ENCODE measurements at places on chromosomes 4 and X.

DNA sequence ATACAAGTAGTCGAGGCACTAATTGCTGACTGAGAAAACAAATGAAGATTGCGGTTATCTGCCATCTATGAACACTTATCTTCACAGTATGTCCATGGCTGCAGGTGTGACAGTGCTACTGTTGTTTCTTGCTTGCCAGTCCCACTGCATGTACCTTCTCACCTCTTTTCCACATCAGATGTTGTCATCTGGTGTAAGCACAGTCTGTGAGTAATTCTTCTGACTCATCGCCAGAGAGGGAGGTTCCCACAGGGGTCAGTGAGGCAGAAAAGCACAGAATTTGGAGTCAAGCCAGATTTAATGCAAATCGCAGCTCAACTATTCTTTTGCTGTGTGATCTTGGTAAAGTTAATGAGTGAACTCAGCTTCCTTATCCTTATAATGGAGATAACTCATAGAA lies 144.4 kb downstream of the GLRA2 start:
- no peak for DNase-seq

GRCh38 chrX:10110984-10111363 lies 45.8 kb upstream of the CLCN4 start:
- no peak for DNase-seq

GRCh38 chr4:101280866-101281600 lies 66.3 kb downstream of the PPP3CA start:
- DNase-seq = no peak

- no peak for DNase-seq
Measured at GRCh38 chrX:25039036-25039435, 23.3 kb upstream of the ARX start.

DNA sequence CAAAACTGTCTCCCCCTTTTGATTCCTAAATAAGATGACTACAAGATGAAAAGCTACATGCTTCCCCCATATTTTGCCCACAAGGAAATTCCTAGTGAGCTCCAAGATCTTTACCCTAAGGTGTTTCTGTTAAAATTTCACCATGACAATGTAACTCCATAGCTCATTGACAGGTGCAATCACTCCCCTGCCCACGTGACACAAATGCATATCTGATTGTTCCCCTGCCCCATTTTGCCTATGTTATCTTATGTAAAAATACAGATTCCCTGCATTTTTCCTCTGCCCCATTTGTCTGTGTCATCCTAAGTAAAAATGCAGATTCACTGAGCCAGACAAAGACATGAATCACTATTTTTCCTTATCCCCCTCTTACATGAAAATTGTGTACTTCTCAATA lies 66.7 kb downstream of the GPRASP3 start:
- DNase-seq = no peak

- no peak for DNase-seq
Measured at GRCh38 chr4:180280076-180280475, 1963.1 kb upstream of the TENM3 start.

DNA sequence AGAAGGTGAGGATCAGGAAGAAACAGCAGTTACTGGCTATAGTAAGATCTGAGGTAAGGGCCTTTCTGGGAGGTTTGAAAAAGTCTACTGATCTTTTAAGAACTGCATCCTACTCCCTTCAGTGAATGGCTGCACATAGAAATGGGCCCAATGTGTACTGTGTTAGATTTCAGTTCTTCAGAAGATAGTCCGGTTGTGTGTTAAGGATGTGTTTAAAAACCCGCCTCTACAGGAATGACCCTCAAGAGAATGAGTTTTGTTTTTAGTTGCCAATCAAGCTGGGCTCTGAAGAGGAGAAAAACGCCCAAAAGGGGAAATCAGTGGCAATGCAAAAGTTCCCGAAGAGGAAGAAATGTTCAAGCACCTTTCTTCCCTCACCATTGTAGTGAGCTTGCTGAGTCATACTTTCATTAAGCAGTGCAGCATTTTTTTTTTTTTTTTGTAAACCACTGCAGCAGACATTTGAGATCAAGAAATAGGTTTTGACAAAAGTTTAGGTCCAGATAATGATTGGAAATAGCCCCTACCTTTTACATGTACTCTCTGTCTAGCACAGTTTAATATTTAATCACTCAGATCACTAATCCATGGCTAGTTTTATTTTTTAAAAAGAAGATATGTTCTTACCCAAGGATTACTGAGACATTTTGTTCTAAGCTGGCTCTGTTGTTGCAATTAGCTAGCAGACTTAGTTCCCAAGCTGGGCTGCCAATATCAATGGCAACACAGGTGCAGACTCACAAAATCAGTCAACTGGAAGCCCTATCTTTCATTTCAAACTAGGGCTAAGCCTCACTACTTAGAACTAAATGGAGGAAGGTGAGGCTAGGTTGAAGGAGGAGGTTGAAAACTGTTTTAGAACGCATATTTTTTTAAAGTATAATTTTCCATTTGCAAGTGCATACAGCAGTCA lies 7.0 kb upstream of the TRPC5OS start:
- DNase-seq = no peak

DNA sequence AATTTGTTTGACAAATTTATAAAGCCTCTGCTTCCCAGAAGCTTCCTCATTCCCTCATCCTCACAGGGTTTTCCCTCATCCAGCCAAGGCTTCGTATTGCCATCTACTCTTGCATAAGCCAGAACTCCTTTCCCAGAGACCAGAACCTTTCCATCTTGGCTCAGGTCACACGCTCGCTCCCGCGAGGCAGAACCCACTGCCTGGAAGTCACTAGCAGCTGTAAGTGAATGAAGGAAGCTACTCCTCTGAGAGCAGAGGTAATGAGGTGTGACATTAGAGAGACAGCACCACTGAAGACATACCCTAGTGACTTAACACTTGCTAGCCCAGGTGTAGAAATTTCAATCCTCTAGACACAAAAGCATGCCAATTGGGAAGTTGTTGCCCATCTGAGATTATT lies 52.5 kb downstream of the LHFPL1 start:
- DNase-seq = no peak

DNA sequence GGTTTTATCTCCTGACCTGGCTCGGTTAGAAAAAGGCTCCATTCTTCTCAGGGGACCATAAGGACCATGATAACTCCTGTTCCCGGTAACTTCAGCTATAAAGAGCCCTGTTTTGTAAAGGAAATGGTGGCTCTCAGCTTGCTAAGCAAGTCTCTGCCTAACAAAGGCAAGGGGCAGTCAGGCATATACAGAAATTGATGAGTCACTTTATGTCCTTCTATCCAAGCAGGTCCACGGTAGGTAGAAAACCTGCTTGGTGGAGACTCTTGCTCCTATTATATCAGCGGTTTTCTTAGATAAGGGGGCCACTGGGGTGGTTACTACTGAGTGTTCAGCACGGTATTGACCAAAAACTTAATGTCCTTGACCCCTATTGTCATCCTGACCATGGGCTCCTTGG lies 203.0 kb upstream of the KLF8 start:
- DNase-seq = no peak

DNA sequence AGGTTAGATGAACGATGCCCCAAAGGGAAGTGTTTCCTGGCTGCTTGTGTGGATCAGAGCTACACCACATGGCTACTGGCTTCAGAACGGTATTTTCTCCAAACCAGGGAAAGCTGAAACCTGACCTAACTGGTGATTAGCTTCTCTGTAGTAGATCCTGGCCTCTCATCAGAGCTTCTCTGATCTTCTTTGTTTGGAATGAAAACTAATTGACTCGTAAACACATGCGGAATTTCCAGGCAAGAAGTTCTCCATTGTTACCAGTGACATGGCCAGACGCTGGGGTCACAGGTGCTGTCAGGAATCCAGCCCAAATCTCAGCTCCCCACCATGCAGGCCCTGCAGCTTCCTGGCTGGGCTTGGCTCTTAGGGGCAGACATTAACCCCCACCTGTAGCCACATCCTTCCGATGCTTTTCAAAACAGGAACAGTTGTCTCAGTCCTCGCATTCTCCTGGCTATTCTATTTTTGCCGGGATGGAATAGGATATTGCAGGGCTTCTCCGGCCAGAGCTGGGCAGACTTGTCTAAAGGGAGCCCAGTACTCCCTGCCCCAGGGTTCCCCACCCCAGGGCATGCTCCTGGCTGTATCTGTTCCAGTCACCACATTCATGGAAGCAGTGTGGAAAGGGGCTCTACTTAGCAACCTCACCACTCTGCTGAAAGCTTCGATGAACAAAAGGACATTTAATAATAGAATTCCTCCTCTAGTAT lies 305.4 kb upstream of the F9 start:
- DNase-seq = no peak

DNA sequence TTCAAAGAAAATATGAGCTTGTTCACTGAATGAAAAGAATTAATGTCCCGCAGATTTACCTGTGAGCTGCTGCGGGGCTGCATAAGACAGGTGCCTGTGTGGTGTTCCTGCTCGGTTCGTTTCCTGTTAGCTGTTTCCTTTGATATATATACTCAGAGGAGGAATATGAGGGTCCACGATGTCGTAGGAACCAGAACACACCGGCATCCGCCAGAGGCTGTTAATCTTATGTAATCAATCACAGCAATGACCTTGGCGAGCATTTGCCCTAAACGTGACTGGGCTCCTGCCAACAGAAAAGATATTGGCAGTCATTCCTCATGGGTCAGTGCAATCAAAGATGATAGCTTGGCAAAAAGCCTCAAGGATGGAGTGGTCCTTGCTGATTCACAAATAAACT lies 260.1 kb downstream of the EVC2 start:
- no peak for DNase-seq

DNA sequence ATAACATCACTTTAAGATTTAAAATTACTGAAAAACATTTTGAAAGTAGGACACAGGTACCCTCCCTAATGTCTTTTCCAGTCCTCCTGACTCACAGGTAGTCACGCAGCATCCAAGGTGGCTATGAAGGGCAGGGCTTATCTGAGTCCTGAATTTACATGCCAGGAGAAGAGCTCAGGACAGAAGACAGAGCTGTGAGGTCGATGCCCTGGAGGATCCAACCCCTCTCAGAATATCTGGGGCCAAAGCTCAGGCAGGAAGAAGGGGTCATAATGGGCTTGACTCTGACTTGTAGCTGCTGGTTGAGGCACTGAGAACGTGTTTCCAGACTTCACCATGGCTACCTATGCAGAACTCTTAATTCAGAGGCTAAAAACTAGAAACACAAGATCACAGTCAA lies 177.5 kb downstream of the AASDH start:
- no peak for DNase-seq

DNA sequence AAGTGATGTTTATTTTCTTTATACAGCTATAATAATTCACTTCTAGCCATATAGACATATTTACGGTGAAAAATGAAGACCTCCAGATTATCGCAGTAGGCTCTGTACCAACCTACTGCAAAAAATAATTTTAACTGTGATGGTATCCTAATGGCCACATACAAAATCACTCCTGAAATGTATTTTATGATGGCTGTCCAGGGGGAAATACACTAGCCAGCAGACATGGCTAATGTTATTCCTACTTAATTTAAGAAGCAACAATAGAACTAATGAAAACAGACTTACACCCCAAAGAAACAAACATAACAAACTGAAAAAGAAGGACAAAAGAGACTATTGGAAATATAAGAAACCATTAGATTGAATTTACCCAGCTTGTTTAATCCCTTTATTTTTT lies 4.6 kb downstream of the NKX6-1 start:
- no peak for DNase-seq

DNA sequence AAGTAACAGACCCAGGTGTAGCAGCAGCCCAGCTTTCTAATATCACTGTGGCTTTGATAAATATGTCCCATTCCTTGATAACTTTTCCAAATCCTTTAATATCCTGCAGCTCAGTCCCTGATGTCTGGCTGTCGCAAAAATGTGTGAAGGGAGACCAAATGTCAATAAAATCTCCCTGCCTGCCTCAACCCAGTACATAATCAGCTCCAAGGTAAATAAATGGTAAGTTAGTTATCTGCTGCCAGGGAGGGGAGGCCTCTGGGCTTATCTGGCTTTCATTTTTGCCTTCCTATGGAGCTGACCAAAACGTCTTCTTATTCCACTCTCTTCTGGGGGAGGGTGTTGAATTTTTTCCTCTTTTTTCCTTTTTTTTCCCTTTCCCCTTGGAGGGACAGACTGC lies 630.6 kb downstream of the MID1IP1 start:
- no peak for DNase-seq

- no peak for DNase-seq
Measured at GRCh38 chr4:31370866-31371465, 650.8 kb downstream of the PCDH7 start.

DNA sequence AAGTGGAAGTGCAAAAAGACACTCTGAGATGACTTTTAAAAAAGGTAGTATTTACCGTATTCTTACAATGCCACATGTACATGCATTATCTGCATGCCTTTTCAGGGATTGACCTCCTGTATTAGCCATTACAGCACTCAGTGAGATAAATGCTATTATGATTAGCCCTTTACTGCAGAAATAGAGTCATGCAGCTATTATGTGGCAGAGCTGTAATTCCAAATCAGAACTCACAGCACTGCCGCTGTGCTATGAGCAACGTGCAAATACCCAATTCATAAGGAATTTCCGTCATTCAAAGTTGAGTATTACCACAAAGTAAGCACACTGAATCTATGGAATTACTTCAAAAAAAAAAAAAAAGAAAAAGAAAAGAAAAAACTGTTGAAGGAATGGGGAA lies 92.1 kb upstream of the SMAD1 start:
- no peak for DNase-seq

GRCh38 chr4:121140716-121141460 lies 23.2 kb downstream of the TNIP3 start:
- no peak for DNase-seq

DNA sequence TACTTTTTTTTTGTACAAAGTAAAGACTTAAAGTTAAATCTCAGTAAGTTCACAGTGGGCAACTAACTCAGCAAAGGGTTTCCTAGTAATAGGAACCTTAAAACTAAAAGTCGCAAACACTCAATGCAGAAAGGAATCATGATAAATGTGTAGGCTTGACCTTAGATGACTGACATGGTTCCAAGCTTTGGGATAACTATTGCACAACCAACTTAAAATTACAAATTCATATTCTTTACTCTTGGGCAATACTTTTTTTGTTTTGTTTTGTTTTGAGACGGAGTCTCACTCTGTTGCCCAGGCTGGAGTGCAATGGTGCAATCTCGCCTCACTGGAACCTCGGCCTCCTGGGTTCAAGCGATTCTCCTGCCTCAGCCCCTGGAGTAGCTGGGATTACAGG lies 8.2 kb downstream of the ELOVL6 start:
- DNase-seq = no peak

DNA sequence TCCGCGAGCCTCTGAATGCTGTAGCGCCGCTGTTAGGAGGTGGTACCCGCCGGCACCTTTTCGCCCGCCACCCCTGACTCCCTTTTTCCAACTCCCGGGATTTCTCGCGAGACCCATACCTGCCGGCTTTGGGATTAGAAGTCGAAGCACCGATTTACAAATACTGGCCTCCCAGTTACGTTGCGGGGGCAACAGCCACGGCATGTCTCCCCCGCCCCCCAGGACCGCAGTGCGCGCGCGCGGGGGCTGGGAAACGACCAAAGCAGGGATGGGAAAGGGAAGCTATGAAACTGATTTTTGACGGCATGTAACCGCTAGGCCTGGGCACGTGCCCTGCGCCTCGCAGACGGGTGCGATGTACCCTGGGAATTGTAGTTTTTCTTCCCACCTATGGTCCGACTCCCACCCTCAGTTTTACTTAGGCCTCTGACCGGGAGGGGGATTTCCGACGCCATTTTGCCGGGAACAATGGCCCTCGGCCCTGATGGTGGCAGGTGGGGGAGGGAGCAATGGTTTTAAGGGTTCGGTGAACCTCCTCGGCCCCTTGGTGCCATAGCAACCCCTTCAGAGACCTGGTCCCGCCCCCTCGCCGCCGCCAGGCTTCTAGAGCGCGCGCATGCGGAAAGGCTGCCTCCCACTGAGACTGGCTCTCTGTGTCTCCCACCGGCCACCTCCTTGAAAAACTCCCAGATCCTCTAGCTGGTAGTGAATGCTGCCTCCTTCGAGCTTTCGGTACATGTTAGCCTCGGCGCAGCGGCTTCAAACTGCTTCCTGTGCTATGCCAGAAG lies 772 bp upstream of the WNK3 start:
- peak; percentile 2 for DNase-seq

Measured in stimulated activated CD8-positive, alpha-beta memory T cell treated with anti-CD3 and anti-CD28 coated beads, Interleukin-7, amount 100 ng/mL, for 1 hour (primary cell).